ENCODE measurements at places on chromosomes 13 and 19.

- no peaks in the 10 kb centered on the region for H3K27me3 ChIP-seq
- no peak overlapping the region for H3K4me3 ChIP-seq
- peaks cover 78% of the 10 kb centered on the region for H3K4me1 ChIP-seq
- H3K27ac ChIP-seq: peak overlapping the region; percentile 77
These were observed 7.2 kb downstream of the PPP1R37 start for GRCh38 chr19:45100201-45100600.

DNA sequence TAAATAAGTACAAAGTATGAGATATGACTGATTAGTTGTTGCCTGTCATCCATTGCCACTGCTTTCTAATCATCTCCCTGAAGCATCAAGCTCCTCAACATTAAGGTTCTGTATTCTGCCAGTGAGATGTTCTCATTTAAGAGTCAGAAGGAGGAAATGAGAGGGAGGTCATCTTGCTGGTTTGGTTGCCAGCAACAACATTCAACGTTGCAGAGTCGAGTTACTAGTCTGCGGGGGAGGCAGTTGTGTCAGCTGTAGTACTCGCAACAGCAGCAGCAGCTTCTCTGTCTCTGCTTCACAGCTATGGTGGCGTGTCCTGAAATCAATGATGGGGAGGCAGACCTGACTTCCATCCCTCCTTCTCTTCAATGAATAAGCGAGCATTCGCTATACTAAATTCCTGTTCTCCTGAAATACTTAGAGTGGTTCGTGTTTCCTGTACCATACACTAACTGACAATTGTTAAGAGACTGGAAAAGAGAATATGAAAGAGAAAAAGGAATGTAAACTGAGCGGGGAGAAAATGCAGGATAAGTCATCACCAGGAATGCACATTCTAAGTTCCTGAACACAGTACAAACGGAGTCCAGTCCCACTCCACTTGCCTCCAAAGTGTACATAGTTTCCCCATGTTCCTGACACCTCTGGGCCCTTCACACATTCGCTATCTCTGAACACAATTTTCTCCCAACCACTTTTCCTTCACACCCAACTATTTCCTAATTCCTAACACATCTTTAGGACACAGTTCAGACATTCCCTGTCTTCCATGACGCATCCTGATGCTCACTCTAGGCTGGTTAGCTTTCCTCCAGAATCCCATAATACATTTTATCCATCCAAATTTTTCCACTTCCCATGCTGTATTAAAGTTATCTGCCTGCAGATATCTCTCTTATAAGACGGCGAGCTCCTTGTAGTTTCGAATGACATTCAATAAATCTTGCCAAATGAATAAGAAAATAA is 263.0 kb downstream of the KLF12 start:
- peak; percentile 79 for DNase-seq
- no peak overlapping the region for H3K27ac ChIP-seq
- H3K27me3 ChIP-seq: no peaks in the 10 kb centered on the region
- H3K4me3 ChIP-seq: no peak overlapping the region

DNA sequence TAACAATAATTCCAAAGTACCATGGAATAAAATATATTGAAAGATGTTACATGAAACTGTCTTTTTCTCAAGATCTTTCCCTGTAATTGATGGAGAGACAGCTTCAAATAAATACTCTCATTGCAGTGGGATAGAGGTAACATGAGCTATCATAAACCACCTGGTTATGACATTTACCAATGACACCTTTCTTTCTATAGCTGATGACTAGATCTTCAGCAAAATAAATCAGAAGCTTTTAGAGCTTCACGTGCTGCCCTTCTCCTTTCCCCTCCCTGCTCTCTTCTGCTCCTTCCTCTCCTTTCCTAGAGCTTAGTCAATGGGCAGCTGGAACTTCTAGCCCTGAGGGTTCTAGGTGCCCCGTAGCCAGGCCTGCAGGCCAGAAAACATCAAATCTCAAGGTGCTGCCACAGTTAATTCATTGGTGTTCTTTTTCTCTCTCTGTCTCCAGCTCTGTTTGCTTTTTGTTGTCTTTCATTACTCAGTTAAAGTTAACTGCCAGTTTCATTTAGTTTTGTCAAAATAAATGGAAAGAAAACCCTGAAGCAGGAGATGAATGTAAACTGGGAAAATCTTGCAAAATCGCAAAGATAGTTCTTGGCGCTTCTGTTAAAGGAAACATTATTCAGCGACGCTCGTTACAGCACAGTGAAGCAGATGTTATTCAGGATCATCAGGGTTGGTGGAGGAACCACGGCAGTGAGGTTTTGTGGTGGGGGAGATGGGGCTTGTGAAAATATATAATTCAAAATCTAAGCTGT is 8.3 kb upstream of the METTL21C start:
- no peaks in the 10 kb centered on the region for H3K27me3 ChIP-seq
- H3K27ac ChIP-seq: no peak overlapping the region
- DNase-seq: no peak
- no peaks in the 10 kb centered on the region for H3K36me3 ChIP-seq
- H3K4me1 ChIP-seq: no peaks in the 10 kb centered on the region

- no peak for DNase-seq
- peaks cover 2% of the 10 kb centered on the region for H3K36me3 ChIP-seq
- no peaks in the 10 kb centered on the region for H3K4me1 ChIP-seq
- H3K27me3 ChIP-seq: no peaks in the 10 kb centered on the region
- H3K27ac ChIP-seq: no peak overlapping the region
- H3K4me3 ChIP-seq: no peak overlapping the region
These were observed 5.1 kb downstream of the DNMT1 start for GRCh38 chr19:10189616-10190015.

DNA sequence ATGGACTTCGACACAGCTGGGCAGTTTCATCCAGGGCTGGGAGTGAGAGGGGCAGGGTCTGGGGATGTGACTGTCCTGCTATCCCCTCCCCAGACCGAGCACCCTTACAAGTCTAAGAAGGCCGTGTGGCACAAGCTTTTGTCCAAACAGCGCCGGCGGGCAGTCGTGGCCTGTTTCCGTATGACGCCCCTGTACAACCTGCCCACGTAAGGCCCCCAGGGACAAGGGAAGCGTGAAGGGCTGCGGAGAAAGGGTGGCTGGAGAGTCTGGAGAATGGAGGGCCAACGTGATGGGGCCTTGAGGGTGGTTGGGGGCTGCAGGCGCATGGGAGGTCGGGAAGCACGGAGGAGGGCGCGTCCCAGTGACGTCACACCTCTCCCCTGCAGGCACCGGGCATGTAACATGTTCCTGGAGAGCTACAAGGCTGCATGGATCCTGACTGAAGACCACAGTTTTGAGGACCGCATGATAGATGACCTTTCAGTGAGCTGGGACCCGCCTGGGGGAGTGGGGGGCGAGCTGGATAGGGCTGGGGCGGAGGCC is 89.5 kb downstream of the MAP4K1 start:
- H3K36me3 ChIP-seq: no peaks in the 10 kb centered on the region
- no peaks in the 10 kb centered on the region for H3K4me1 ChIP-seq
- H3K27me3 ChIP-seq: no peaks in the 10 kb centered on the region
- DNase-seq: no peak
- no peak overlapping the region for H3K27ac ChIP-seq
- H3K4me3 ChIP-seq: no peak overlapping the region

GRCh38 chr19:1512671-1513498 is at the start of gene ADAMTSL5:
Gene ADAMTSL5 (minus strand): TSS chr19:1513019. CDS start chr19:1510943, 2,076 bp downstream.
- no peaks in the 10 kb centered on the region for H3K36me3 ChIP-seq
- no peak within 1 kb of the TSS for H3K4me3 ChIP-seq
- no peak for DNase-seq
- peaks cover 2% of the 10 kb centered on the region for H3K27me3 ChIP-seq
- no peak within 1 kb of the TSS for H3K27ac ChIP-seq

GRCh38 chr13:32206097-32206740 is 108.9 kb downstream of the ZAR1L start:
- no peaks in the 10 kb centered on the region for H3K4me1 ChIP-seq
- no peaks in the 10 kb centered on the region for H3K27me3 ChIP-seq
- H3K4me3 ChIP-seq: no peak overlapping the region

GRCh38 chr13:31042049-31042448 is 109.6 kb downstream of the TEX26 start:
- peaks cover 8% of the 10 kb centered on the region for H3K4me1 ChIP-seq
- H3K27me3 ChIP-seq: no peaks in the 10 kb centered on the region
- no peak overlapping the region for H3K27ac ChIP-seq

DNA sequence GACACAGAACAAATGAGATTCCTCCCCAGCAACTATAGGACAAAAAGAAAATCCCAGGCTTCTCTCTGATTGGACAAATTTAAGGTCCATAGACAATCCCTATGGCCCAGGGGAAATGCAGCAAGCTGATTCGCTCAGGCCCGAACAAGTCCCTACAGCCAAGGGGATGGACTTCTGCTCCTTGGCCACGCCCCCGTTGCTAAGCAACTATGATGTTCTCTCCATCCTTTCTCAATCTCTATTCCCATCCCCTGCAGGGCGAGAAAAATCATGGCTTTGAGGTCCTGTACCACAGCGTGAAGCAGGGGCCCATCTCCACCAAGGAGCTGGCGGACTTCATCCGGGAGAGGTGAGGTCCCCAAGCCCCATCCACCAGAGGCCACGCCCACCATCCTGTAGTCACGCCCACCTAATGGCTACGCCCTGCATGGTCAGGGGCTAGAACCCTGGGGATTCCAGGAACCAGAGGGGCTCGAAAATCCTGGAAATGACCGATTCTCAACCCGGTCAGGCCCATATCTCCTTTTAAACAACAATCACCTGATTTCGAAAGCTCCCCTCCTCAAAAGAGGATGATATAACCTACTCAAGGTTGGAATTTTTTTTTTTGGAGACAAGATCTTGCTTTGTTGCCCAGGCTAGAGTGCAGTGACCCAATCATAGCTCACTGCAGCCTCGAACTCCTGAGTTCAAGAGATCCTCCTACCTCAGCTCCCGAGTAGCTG is 11.4 kb downstream of the FCHO1 start:
- no peak for DNase-seq
- no peaks in the 10 kb centered on the region for H3K27me3 ChIP-seq
- peaks cover 3% of the 10 kb centered on the region for H3K4me1 ChIP-seq
- no peaks in the 10 kb centered on the region for H3K36me3 ChIP-seq
- H3K4me3 ChIP-seq: no peak overlapping the region

DNA sequence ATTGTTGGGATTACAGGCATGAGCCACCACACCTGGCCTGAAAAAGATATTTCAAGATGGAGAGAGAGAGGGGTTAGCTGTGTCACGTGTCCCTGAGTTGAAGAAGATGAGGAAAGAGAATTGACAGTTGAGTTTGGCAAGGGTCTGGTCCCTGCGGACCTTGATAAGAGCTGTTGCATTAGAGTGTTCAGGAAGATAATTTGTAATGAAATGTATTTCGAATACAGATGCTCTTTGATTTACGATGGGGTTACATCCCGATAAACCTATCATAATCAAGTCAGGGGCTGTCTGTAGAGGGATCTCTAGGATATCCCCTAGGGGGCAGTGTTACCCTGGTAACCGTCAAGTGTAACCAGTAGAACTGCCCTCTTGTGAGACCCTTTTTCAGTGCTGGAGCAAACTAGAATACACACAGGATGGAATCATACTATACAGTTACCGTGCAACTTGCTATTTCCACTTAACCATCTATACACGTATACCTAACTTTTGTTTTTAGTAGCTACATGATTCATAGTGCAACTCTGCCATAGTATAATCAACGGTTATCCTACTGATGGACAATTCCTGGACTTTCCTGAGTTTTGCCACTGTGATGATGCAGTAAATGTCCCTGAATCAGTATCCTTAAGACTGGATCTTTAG is 1.5 kb upstream of the ELOF1 start:
- H3K27me3 ChIP-seq: no peaks in the 10 kb centered on the region
- peaks cover 12% of the 10 kb centered on the region for H3K4me1 ChIP-seq
- H3K36me3 ChIP-seq: no peaks in the 10 kb centered on the region
- no peak overlapping the region for H3K4me3 ChIP-seq

- H3K27ac ChIP-seq: no peak overlapping the region
- H3K4me1 ChIP-seq: no peaks in the 10 kb centered on the region
- no peak overlapping the region for H3K4me3 ChIP-seq
- DNase-seq: no peak
- no peaks in the 10 kb centered on the region for H3K27me3 ChIP-seq
- peaks cover 3% of the 10 kb centered on the region for H3K36me3 ChIP-seq
These were observed 5.2 kb downstream of the POLRMT start for GRCh38 chr19:628168-628567.

DNA sequence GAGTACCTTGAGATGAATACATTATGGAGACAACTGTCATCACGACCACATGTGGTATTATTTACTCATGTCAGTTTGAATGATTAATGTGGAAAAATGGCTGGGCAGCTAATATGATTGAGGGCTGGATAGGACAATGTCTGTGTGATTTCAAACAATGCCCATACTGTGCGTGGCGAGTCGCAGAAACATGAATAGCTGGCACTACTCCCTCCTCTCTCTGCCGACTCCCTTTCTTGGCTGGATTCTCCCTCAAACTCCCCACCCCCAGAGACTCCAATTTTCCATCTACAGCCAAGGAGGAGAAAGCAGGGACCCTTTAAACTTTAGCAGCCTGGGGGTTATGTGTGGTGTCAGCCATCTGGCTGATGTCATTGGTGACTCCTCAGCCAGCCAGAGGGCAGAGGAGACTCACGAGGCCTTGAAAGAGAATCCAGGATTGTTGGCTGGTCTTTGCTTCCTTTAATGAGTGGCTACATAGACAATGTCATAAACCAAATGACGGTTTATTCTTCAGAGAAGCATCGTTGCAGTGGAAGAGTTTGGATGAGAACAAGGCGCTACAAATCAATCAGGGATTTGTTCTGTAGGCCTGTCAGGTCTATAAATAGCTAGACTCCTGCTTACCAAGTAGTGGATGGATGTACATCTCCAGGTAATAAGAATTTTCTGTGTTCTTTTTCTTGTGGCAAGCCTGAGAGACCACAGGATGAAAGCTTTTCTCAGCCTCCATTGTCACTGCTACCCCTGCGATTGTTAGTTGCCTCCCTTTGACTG is 165.6 kb downstream of the DLEU7 start:
- DNase-seq: no peak
- H3K4me1 ChIP-seq: no peaks in the 10 kb centered on the region
- H3K27me3 ChIP-seq: no peaks in the 10 kb centered on the region
- no peaks in the 10 kb centered on the region for H3K36me3 ChIP-seq
- H3K27ac ChIP-seq: no peak overlapping the region
- H3K4me3 ChIP-seq: no peak overlapping the region

DNA sequence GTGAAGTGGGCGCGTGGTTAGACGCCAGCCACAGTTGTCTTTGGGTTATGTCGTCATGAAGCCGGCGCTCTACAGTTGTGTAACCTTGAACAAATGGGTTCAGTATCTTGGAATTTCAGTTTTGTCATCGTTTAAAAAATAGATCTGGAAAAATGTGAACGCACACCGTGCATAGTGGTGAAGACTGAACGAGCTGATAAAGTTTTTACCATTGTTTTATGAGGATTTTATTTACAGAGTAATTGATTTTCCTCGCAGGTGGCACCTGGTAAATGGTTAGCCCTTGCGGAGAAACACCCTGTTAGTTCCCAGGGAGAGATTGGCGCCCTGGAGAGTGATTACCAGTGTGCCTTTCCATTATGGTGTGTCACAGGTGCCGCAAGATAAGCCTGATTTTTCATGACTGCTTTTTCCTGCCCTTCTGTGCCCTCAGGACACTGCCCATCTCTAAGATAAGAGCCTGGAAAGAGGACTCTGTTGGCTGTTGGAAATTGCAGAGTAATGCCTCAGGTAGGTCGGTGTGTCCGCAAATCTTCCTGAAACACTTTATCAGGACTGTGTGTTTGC is 577 bp downstream of the ZNF181 start:
- peak overlapping the region; percentile 98 for H3K4me3 ChIP-seq

- no peaks in the 10 kb centered on the region for H3K4me1 ChIP-seq
- H3K27ac ChIP-seq: no peak overlapping the region
- H3K4me3 ChIP-seq: no peak overlapping the region
- H3K27me3 ChIP-seq: no peaks in the 10 kb centered on the region
- DNase-seq: no peak
These were observed 15.8 kb upstream of the ELF1 start for GRCh38 chr13:41034881-41035280.

- peaks cover 4% of the 10 kb centered on the region for H3K36me3 ChIP-seq
- H3K4me3 ChIP-seq: no peak overlapping the region
- H3K27ac ChIP-seq: no peak overlapping the region
These were observed 1.1 kb upstream of the HMGB1 start for GRCh38 chr13:30466841-30467252.
